Dorsolateral prefrontal cortex (tissue), 122 donors: ENCODE measurements at places on chromosomes 6 and 20.

DNA sequence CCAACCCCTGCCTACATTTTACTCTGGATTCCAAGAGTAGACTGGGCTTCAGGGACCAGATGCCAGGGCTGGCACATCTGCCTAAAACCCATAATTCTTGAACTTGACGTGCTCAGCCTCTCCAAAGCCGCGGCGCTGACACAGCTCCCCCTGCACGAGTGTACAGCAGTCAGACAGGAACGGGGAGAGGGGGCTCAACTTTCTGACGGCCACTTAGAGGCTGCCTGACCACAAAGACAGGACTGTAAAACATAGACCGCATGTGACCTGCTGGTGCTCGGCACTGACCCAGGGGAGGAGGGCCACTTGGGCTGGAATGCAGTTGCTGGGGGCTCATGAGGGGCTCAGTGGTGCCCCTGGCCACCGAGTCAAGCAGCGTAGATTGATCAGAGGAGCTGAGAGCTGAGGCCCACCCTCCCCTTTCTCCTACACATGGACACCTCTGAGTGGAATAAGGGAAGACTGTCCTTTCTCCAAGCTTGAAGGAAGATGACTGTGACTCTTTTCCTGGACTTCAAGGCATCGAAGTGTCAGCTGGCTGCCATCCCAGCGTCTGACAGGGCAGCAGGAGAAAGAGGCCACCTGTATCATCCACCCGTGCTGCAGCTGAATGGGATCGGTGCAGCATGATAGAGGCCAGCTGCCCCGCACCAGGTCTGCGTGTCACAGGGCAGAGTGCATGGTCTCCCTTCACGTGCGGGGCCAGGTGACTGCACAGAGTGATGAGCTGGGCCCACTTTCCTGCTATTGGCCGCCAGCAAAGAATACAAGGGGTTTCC, 171.3 kb upstream of the AGPAT4 start:
- DNase-seq = no peak

DNA sequence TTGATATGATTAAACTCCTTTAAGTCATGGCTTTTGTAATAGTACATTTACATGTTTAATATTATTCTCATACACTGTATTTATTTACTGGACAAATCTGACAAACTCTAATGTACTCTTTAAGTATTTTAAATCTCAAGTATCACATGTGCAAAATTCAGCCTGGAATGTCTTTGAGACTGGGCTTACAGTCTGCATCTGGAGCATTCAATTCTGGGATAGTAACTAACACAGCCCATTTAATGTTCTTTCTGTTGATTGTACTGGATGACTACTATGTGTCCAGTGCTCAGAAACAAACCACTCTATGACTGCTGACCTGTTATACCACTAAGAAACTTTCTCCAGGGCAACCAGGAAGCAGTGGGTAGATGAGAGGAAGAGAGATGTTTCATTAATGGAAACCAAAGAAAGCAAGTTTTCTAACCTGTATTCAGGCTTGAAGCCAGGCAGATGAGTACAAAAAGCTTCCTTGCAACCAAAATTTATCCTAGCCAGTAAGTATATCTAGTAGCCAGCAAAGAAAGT, 26.8 kb downstream of the FBXL4 start:
- no peak for DNase-seq

GRCh38 chr20:45813006-45813340, 529 bp downstream of the UBE2C start:
- no peak for DNase-seq

GRCh38 chr6:20669571-20670314, 135.5 kb downstream of the CDKAL1 start:
- DNase-seq = no peak
